ENCODE measurements at places on chromosomes 12 and 14.

DNA sequence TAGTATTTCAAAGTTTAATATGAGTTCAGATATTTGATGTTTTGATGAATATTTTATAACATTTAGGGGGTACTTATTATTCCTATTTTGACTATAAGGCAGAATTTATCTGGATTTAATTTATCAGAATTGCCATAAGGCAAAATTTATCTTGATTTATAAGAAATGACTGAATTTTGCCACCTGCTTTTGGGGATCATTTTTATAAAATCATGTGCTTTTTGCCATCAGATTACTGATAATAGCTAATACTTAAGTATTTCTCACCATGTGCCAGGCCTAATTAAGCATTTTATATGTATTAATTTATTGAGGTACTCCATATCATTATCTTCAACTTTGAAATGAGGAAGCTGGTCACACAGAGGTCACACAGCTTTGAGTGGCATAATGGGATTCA, 423.7 kb downstream of the PRKD1 start:
- DNase-seq, result no peak

DNA sequence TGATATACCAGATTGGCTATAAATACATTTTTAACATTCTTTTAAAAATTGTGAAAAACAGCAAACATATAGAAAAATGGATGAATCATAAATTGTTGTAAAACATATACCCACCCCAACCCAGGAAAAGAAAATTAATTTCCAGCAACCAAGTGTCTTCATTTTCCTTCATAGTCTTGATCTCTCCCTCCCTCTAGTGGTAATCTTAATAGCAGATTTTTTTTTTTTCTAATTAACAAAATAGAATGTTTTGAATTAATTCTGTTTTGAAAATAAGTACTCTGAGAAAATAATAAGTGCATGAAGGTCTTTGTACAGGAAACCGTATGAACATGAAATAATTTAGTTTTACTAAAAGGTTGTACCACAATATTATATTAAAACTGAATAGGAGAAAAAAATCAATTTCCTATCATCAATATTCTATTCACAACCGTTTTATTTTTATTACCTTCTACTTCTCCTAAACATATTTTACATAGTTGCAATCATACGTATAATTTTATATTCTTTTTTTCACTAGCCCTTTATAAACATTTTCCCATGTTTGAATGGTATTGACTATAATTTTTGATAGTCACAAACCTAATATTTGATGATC, 7.0 kb downstream of the ETNK1 start:
- DNase-seq, result no peak

- no peak for DNase-seq
Measured at GRCh38 chr14:87617079-87617478, 375.9 kb downstream of the GALC start.

- peak; percentile 68 for DNase-seq
Measured at GRCh38 chr12:100141998-100142850, 450 bp downstream of the BLTP3B start.

GRCh38 chr12:131012279-131013069, 58.8 kb downstream of the ADGRD1 start:
- no peak for DNase-seq

DNA sequence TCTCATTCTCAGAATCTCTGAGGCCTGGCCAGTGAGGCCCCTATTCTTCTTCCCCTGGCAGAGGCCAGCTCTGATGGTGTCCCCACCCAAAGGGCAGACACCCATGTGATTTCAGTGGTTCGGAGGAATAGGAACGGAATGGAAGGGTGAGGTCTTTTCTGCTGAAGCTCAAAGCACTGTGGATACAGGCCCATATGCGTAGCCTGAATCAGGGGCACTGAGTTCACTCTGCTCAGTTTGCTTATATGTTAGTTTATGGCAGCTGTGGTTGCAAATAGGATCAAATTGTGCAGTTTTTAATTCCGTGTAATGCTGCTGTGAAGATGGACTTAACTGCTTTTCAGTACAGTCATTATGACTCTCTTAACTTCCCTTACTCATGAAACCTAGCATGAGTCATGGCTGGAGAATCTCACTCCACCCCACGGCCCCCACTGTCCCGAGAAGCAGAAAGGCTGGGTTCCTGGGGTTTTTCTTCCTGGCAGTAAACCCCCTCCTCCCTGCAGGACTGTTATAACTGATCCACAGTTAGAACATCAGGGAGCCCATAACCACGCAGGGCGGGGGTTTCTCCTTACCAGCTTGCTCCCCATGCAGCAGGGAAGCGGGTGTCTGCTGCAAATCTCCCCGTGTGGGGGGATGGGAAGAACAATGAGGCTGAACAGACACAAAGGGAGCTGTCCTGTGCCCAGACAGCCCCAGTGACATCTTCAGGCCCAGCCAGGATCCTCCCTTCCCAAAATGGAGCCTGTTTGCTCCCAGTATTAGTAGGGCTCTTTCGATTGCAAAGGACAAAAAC, 122.7 kb downstream of the SLC38A6 start:
- no peak for DNase-seq

DNA sequence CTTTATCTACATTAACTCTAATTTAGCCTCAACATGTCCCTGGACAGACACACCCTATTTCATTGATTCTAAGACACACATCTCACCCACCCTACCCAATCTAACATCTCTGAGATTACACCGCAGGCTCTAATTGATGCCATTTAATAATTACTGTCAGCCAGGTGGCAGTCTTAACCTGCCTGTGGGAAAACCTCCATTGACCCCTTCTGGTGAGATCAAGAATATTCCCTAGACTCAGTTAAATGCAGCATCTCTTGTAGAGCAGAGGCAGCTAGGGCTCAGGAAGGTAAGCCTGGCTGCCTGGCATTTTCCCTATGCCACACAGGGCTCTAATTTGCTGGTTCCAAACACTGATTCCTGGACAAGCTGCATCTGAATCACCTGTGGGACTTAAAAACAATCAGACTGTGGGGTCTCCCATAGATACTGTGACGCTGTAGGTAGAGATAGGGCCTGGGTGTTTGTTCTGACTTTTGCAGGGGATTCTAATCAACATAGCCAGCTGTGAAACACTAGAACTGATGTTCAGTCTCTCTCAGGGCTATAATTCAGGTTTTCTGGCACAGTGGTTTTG, 14.3 kb downstream of the MCRS1 start:
- DNase-seq, result no peak

- DNase-seq, result no peak
Measured at GRCh38 chr14:60931218-60931617, 49.7 kb downstream of the TRMT5 start.

- DNase-seq, result no peak
Measured at GRCh38 chr14:100374876-100375265, 51.7 kb downstream of the SLC25A47 start.

DNA sequence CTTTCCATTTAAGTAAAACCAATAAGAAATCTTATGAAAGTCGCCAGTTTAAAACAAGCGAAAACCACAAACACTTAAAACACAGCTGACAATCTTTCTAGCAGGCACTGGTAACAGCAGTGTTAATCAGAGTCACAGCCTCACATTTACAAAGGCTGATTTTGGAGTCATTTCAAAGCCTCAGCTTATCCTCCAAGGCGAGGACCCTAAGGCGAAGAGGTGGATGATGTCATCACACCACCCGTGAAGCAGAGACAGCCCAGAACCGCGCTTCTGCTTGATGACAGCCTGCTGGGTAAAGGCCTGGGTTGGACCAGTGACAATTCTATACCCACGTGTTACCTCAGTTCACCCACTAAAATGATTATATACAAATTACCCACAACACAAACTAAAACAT, 10.1 kb downstream of the GOLGA3 start:
- no peak for DNase-seq

DNA sequence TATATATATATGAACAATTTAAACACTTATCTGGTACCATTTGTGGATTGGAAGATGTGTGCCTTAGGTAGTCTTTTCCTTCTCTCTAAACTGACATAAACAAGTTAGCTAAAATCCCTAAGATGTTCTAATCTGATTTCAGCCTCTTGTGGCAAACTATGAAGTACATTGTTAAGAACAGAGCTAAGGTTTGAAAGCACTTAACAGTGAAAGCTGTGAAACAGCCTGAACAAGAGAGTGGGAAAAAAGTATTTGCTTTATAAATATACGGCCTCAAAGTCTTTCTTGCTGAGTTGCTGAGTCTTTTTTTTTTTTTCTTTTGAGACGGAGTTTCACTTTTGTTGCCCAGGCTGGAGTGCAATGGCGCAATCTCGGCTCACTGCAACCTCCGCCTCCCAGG, 53.7 kb upstream of the PELI2 start:
- DNase-seq, result no peak

GRCh38 chr12:38123566-38124246, 192.9 kb upstream of the ALG10B start:
- DNase-seq, result no peak

DNA sequence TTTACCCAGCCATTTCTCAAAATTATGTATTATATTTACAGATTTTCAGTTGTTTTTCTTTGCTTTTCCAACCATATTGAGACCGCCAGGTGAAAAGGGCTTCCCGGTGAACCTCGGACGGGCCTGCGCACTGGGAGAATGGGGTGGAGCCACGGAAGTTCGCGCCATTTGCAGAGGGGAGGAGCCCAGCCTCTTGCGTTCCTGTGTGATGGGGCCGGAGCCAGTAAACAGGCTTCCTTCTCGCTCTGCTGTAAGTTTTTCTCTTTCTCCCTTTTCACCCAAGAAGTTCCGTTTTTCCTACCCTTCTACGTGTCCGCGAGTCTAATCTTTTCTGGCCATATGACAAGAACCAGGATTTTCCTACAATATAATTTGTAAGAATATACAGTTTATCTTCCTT, 1108.8 kb upstream of the SEL1L start:
- no peak for DNase-seq

DNA sequence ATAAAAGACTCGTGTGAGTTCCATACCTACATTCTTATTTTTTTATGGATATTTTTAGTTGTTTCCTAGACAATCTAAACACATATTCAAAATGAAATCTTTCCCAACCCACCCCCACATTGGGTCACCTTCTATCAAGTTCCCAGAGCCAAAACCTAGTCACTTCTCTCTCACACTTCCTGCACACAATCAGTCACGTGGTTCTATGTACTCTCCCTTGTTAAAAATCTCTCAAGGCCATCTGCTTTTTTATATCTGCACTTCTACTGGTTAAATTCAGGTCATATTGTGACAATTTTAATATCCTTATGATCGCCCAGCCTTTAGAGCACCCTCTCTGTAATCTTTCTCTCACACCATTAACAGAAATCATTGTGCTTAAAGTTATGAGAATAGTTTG, 175.0 kb upstream of the SYT10 start:
- DNase-seq, result no peak

- no peak for DNase-seq
Measured at GRCh38 chr14:53367644-53368026, 214.5 kb upstream of the DDHD1 start.

GRCh38 chr14:99686557-99687283, 2.6 kb downstream of the CYP46A1 start:
- DNase-seq, result no peak

- no peak for DNase-seq
Measured at GRCh38 chr12:94263905-94264561, 115.7 kb downstream of the PLXNC1 start.

- no peak for DNase-seq
Measured at GRCh38 chr12:13283867-13284266, 87.3 kb downstream of the EMP1 start.

DNA sequence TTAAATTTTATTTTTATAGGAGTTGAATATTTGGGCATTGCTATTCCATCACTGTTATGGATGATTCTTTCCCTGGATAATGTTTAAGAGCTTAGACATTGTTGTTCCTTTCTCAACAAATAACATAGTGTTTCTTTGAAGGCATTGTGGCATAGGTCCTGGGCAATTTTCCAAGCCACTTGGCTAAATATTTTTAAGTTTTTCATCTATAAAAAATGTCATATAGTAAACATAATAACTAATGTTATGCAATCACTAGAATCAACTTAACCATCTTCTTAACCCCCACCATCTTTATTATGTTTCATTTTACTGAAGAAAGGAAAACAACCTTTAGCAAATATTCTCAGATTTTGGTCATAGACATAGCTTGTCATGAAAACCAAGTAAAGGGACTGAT, 600.6 kb upstream of the LMO3 start:
- no peak for DNase-seq

- DNase-seq, result peak; percentile 9
Measured at GRCh38 chr12:62466018-62466593, 520 bp upstream of the MON2 start.

DNA sequence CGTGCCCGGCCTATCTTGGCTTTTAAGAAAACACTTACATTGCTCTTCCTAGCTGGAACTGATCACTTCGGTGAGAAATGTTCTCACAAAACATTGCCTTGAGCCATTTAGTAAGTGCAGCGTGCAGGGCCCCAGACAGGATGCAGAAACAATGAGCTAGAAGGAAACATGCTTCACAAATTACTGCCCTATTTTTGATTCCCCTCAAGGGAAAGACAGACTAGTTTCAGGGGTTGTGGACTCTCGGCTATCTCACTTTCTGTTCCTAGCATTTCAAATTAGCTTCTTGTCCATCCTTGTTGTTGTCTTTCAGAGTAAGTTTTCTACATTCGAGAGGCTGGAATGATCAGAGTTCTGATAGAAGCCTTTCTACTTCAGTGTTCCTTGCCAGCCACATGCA, 21.6 kb downstream of the TGFB3 start:
- DNase-seq, result no peak

GRCh38 chr14:96077983-96078624, 38.9 kb downstream of the C14orf132 start:
- DNase-seq, result no peak
